GM20000 (cell line): ENCODE measurements at places on chromosomes 13 and 19.
A peak's percentile ranks its signal among the peaks of the same experiment; 100 is the strongest.

GRCh38 chr19:52391135-52391534 lies 6.5 kb upstream of the ZNF528 start:
- DNase-seq, result no peak

GRCh38 chr13:30158774-30159445 lies 148.4 kb downstream of the KATNAL1 start:
- DNase-seq, result no peak

DNA sequence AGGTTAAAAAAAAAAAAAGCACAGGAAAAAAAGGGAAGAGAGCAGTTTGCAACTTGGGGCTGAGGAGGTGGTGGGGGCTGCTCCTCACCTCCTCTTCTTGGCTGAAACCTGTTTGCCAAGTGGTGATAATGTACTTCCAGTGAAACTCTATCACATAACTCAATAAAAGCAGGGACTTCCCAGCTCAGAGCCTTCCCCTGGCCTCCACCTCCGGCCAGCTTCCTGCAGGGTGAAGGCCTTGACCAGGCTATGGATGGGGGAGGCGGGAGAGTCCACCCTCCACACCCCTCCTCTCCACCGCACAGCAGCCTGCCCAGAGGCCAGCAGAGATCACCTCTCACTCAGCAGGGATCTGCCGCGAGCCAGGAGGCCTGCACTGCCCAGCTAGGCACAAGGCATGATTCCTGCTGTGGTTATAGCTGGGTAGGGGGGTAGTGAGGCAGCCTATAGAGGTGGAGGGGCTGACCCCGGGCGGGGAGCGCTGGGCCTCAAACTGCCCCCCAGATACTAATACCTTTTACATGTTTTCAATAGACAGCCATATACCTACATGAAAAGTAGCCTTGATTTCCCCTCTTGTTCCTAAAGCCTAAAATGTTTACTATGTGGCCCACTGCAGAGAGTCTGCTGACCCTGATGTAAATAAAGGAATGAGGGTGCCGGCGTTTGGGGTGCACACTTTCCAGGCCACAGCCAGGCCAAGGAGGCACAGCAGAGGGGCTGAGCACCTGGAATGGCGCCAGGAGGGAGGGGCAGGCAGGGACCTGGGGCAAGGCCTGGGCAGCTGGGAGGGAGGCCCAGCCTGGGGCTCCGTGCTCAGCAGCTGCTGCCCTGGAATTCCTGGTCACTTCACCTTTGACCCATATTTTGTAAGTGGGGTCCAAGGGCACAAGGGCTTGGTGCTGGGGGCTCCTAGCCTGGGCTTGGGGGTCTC lies 10.3 kb downstream of the ZNF787 start:
- DNase-seq, result peak; percentile 18

DNA sequence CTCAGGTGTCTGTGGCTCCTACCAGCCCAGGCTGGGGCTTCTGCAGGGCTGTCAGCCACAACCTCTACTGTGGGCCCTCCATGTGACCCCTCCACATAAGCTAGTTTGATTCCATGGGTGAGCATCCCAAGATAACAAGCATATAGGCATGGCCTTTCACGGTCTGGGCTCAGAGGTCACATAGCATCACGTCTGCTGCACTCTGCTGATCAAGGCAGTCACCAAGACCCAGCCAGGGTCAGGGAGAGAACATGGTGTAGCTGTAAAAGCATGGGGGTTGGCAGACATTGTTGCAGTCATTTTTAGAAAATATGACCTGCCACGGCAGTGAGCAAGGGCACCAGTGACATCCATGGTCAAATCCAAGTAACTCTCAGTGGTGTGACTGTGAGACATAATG lies 698.8 kb downstream of the UQCRFS1 start:
- DNase-seq, result no peak

- DNase-seq, result peak; percentile 57
Measured at GRCh38 chr19:49497047-49497788, 984 bp downstream of the RPS11 start.
